ENCODE measurements at places on chromosomes 1 and 21.

GRCh38 chr1:226763905-226764264 lies 24.8 kb upstream of the ITPKB start:
- peaks cover 12% of the 10 kb centered on the region for H3K27me3 ChIP-seq
- H3K4me3 ChIP-seq: no peak overlapping the region
- H3K36me3 ChIP-seq: no peaks in the 10 kb centered on the region
- H3K27ac ChIP-seq: no peak overlapping the region
- DNase-seq: no peak

DNA sequence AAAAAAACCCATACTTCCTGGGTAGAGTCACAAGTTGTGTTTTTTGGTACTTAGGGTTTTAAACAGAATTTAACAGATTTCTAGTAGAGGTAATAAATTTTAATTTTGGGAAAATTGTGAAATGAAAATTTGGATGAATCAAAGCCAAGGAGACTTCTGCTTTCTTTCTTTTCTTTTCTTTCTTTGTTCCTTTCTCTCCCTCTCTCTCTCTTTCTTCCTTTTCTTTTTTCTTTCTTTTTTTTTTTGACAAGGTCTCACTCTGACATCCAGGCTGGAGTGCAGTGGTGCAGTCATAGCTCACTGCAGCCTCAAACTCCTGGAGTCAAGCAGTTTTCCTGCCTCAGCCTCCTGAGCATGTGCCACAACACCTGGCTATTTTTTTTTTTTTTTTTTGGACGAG lies 46.9 kb upstream of the NEXN start:
- no peak overlapping the region for H3K27ac ChIP-seq
- H3K4me3 ChIP-seq: no peak overlapping the region
- DNase-seq: no peak
- H3K27me3 ChIP-seq: no peaks in the 10 kb centered on the region
- H3K4me1 ChIP-seq: no peaks in the 10 kb centered on the region
- H3K36me3 ChIP-seq: peaks cover 18% of the 10 kb centered on the region

- no peaks in the 10 kb centered on the region for H3K27me3 ChIP-seq
- peak overlapping the region; percentile 80 for H3K27ac ChIP-seq
- H3K36me3 ChIP-seq: peaks cover 72% of the 10 kb centered on the region
- peak; percentile 22 for DNase-seq
- H3K4me3 ChIP-seq: peak overlapping the region; percentile 11
These were observed 7.8 kb downstream of the UBIAD1 start for GRCh38 chr1:11280719-11281376.

DNA sequence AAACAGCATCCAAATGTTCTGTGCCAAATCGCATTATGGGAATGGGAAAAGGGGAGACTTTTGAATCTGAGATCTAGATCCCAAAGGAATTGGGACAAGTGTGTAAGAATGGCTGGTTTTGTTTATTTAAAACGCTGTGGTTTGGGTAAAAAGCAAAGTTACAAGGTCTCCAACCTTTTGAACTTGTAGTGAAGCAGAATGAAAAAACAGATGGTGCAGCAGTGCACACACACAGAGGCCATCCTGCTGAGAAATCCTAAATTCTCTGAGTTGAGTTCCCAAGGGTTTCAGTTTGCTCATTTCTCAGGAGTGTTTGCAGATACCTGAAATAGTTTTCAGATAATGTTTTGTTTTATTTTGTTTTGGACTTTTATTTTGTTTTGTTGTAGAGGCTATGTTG lies 80.2 kb upstream of the CD1D start:
- no peaks in the 10 kb centered on the region for H3K36me3 ChIP-seq
- H3K27ac ChIP-seq: no peak overlapping the region
- H3K4me1 ChIP-seq: peaks cover 7% of the 10 kb centered on the region
- no peak overlapping the region for H3K4me3 ChIP-seq
- peaks cover 12% of the 10 kb centered on the region for H3K27me3 ChIP-seq

- no peak overlapping the region for H3K27ac ChIP-seq
- DNase-seq: no peak
- no peak overlapping the region for H3K4me3 ChIP-seq
- H3K4me1 ChIP-seq: no peaks in the 10 kb centered on the region
- H3K27me3 ChIP-seq: peaks cover 25% of the 10 kb centered on the region
These were observed 8.6 kb downstream of the UBE2U start for GRCh38 chr1:64212031-64212430.

DNA sequence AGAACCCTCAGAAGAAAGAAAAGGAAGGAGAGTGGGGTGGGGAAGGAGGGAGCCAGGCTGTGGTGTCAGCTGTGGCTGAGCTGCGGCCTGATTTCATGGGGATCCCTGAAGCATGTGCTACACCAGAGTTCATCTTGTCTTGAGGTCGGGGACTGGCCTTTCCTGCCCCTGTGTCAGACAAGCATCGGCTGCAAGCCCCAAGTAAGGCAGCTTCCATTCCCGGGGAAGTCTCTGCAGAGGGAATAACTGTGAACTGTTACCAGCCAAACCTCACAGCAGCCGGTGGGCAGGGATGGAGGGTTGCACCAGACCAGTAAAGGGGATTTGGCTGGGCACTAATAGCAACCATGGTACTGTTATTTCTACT lies 35.7 kb upstream of the BTG2 start:
- no peaks in the 10 kb centered on the region for H3K27me3 ChIP-seq
- DNase-seq: no peak
- H3K36me3 ChIP-seq: no peaks in the 10 kb centered on the region
- no peak overlapping the region for H3K4me3 ChIP-seq
- H3K4me1 ChIP-seq: peaks cover 41% of the 10 kb centered on the region

Measured in activated CD4-positive, alpha-beta memory T cell treated with anti-CD3 and anti-CD28 coated beads, Interleukin-2, amount 10 ng/mL, durations not matched to agents 7 days and 5 days (primary cell).